Upper lobe of left lung (tissue), 6 donors: ENCODE measurements at places on chromosomes 5 and 9. TPM values are rescaled to one million over a fixed set of nuclear protein-coding genes. Genes with fewer than 3 reads are reported as not detected.

Gene PRRX2
- total RNA-seq: not detected

- no peak for DNase-seq
These were observed 202.8 kb downstream of the SREK1 start for GRCh38 chr5:66346869-66347268.

Gene FST
- total RNA-seq: 1.7 TPM

DNA sequence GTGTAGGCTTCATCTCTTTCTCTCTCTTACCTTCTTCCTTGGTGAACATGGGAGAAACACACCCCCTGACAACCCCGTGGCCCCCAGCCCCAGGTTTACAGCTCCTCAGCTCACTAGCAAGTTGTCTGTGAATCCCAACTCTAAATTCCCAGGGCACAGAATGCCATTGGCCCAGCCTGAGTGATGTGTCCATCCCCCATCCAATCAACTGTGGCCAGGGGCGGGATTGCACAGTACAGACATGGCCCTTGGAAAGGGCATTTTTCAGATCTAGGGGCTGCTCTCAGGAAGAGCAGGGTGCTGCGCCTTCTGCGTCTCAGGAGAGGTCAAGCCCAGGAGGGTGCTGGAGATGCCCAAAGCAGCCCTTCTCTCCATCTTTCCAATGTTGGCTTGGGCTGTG, 48.2 kb upstream of the ASS1 start:
- no peak for DNase-seq

DNA sequence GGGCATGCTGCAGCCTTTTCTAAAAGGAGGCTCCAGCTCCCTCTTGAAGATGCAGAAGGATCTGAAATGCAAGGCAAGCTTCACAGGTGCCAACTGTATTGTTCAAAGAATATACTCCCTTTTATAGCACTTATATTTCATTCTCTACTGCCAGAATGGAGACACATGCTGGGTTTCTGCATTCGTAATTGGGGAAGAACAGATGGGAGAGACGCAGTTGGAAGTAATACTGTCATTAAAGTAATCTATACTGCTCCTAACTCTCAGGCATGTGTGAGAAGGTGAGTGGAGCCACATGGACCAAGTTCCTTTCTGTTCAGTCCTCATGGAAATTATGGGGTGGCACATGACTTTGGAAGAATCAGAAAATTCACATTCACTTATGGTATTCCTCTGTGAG, 226.4 kb downstream of the TRIM32 start:
- no peak for DNase-seq

Gene NMUR2
- total RNA-seq: 0.15 TPM
